ENCODE measurements at places on chromosomes 2 and 18.

- no peak for DNase-seq
These were observed 44.4 kb downstream of the MAP4K4 start for GRCh38 chr2:101741775-101742520.

- DNase-seq, result no peak
These were observed 92.9 kb downstream of the MAP4K4 start for GRCh38 chr2:101790416-101790815.

- no peak for DNase-seq
These were observed 63.7 kb upstream of the UXS1 start for GRCh38 chr2:106257830-106258229.

DNA sequence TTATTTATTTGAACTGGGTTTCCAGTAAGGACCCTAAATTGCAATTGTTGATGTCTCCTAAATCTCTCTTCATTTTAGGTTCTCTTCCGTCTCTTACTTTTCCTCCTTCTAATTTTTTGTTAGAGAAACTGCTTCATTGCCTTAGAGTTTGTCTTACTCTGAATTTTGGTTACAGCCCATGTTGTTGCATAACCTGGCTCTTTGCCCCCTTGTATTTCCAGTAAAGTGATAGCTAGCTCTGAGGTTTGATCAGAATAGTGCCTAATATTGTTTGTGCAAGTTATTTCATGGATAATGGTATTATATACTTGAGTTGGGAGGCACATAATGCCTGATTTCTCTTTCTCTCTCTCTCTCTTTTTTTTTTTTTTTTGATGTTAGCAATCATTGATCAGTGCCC is 71.8 kb downstream of the MGAT5 start:
- DNase-seq, result no peak

GRCh38 chr2:196217116-196217515 is 45.7 kb upstream of the STK17B start:
- DNase-seq, result no peak

DNA sequence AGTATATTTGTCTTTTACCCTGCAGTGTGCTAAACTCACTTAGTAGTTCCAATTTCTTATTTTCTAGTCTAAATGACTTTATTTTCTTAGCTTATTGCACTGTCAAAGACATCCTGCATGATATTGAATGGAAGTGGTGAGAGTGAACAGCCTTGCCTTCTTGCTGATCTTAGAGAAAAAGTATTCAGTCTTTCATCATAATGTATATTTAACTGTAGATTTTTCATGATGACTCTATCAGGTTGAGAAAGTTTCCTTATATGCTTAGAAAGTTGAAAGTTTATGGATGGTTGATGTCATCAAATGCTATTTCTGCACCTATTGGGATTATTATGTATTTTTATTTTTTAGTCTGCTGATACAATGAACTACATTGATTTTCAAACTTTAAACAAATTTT is 21.3 kb upstream of the COL3A1 start:
- DNase-seq, result no peak

- peak; percentile 74 for DNase-seq
These were observed at the start of gene ZBTB7C for GRCh38 chr18:48408727-48409590. Gene ZBTB7C, minus strand, starts transcription at chr18:48409383.

GRCh38 chr2:227106845-227107759 is 56.9 kb downstream of the COL4A4 start:
- peak; percentile 89 for DNase-seq

GRCh38 chr2:21382701-21383520 is 259.1 kb downstream of the TDRD15 start:
- peak; percentile 40 for DNase-seq

DNA sequence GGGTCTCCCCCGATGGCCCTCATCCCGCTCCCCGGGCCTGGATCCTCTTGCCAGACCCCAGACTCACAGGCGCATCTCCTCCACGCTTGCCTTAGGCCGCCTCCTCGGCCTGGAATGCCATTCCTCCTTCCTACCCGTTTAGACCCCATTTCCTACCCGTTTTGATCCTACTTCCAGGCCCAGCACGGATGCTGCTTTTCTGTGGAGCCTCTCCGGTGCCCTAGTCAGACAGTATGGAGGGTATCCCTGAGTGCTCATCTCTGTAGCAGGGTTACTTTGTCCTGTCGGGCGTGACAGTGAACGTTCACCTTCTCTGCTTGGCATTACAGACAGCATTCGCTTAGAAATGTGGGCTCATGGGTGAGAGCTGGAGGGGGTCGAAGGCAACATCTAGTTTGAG is 9.3 kb downstream of the TOGARAM2 start:
- DNase-seq, result no peak

DNA sequence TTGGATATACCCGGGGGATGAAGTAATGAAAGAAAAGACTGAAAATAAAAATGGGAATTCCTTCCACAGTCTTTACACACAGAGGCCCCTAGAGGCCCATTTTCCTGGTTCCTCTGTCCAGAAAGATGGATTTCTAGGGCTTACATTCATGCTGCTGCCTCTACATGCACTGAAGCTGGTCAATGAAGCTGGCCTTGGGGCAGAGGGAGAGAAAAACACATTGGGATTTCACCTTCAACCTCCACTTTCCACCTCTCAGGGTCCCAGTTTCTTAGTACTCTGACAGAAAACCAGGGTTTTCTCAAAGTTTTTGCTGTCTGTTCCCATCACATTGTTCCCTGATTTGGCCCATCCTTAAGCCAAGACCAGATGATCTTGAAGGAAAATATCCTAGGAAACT is 154.6 kb upstream of the ZSWIM2 start:
- DNase-seq, result no peak

GRCh38 chr2:149816756-149817551 is 229.4 kb upstream of the MMADHC start:
- peak; percentile 12 for DNase-seq

GRCh38 chr2:186327251-186327868 is 158.7 kb upstream of the ZC3H15 start:
- DNase-seq, result no peak

GRCh38 chr2:143704451-143705106 is 575.4 kb downstream of the ARHGAP15 start:
- no peak for DNase-seq

DNA sequence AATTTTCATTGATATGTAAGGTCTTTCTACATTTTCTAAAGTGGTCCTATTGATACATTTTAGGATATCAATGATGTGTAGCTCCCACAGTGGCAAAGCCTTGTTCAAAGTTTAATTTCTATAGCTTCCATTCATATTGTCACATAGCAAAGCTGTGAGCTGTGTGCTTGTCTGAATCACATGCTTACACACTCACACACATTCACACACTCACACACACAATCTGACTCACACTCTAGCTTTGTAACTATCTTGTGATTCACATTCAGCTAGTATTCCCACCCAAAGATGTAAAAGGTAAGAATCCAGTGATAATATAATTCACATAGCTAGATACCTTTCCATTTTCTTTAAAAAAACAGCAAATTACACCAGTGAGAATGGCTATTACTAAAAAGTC is 58.7 kb downstream of the MAPRE2 start:
- DNase-seq, result no peak

DNA sequence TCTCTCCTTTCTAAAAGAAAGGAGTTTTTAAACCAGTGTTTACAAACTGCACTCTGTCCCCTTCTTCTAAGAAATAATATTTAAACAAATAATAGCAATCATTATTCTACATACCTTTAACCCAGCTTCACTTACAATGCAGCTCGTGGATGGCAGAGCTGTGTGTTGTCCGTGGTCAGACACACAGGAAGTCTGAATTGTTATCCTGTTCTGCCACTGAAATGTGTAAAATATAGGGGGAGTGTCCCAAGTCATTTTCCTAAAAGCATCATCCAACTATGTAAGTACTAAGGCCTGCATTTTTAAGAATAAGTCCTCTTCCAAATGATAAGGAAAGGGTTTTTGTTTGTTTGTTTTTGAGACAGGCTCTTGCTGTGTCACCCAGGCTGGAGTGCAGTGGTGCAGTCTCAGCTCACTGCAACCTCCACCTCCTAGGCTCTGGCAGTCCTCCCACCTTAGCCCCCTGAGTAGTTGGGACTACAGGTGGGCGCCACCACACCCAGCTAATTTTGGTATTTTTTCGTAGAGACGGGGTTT is 2.7 kb upstream of the PPP4R1 start:
- DNase-seq, result no peak

GRCh38 chr18:53935803-53936202 is 288.7 kb downstream of the MBD2 start:
- no peak for DNase-seq

GRCh38 chr2:202636213-202636513 is 1.4 kb downstream of the FAM117B start:
- DNase-seq, result no peak

GRCh38 chr2:99354070-99354469 is 16.9 kb downstream of the EIF5B start:
- DNase-seq, result no peak

GRCh38 chr2:220043990-220044335 is 416.5 kb downstream of the SLC4A3 start:
- no peak for DNase-seq

- DNase-seq, result no peak
These were observed 81.3 kb upstream of the EPB41L3 start for GRCh38 chr18:5625076-5625475.

DNA sequence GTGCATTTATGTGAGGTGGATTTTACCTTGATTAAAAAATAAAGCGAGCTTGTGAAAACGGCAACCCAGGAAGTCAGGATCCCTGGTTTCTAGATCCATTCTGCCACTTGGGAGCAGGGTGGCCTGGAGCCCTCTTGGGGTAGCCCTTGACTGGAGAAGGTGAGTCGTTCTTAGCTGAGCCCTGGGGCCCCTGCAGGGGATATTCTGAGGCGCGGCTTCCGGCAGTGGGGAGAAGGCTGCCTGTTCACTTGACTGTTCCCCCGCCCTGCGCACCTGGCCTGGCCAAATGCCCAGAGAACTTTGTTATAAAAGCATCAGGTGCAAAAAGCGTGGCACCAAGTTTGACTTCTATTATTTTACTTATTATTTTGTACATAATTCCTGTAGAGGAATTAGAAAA is 221.9 kb downstream of the DYSF start:
- no peak for DNase-seq

DNA sequence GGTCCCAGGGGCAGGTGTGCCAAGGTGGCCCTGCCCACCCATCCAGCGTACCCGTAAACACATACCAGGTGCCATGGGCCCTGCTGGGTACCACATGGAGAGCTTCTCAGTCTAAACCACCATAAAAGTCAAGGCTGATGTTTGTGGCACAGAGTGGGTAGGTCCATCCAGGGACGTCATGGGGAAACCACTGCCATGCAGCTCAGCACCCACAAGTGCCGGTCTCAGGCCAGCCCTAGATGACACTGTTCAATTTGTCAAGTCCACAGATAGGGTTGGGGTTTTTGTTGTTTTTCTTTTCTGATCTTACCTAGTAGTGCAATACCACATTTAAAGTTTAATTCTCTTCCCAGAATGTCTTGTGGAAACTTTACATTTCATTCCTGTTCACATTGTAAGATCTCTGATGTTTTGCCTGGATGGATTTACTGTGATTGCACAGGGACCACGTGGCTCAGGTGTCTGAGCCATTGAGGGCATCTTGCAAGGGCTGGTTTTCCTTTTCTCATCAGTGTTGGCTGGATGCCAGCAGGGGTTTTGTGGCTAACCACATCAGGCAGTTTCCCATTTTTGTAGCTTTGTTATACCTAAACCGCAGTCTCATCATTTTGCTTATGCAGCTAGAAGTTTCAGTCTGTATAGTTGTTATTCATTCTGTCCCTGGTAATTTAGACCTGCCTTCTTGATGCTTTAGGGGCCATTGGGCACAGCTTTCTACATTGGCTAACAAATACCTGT is 64.7 kb downstream of the STK25 start:
- peak; percentile 19 for DNase-seq

- peak; percentile 77 for DNase-seq
These were observed 31.9 kb upstream of the CREG2 start for GRCh38 chr2:101419096-101419663.

- DNase-seq, result no peak
These were observed 36.5 kb downstream of the CAB39 start for GRCh38 chr2:230749111-230749510.

- peak; percentile 4 for DNase-seq
These were observed 199.1 kb upstream of the CCDC150 start for GRCh38 chr2:196440413-196440812.

GRCh38 chr18:42087876-42088275 is 132.8 kb downstream of the PIK3C3 start:
- no peak for DNase-seq

GRCh38 chr2:118168615-118169014 is 80.3 kb downstream of the INSIG2 start:
- DNase-seq, result no peak

DNA sequence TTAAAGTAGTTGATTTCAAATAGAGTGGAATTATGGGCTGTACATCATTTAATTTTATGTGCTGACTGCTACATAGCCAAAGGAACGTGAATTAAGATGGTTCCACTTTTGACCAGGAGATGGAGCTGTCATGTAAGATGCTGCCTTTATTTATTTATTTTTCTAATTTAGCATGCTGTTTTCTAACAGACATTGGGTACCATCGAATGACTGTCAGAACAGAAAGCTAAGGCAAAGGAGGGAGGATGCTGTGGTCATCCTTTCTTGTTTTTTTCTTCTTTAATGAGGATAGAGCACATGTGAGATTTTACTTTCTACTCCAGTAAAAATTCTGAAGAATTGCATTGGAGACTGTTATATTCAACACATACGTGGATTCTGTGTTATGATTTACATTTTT is at the start of gene SCN2A:
SCN2A (plus strand) TSS at position 185 of the 400 bp plus-strand sequence. CDS start 56,410 bp downstream, outside the sequence.
- DNase-seq, result peak; percentile 83

DNA sequence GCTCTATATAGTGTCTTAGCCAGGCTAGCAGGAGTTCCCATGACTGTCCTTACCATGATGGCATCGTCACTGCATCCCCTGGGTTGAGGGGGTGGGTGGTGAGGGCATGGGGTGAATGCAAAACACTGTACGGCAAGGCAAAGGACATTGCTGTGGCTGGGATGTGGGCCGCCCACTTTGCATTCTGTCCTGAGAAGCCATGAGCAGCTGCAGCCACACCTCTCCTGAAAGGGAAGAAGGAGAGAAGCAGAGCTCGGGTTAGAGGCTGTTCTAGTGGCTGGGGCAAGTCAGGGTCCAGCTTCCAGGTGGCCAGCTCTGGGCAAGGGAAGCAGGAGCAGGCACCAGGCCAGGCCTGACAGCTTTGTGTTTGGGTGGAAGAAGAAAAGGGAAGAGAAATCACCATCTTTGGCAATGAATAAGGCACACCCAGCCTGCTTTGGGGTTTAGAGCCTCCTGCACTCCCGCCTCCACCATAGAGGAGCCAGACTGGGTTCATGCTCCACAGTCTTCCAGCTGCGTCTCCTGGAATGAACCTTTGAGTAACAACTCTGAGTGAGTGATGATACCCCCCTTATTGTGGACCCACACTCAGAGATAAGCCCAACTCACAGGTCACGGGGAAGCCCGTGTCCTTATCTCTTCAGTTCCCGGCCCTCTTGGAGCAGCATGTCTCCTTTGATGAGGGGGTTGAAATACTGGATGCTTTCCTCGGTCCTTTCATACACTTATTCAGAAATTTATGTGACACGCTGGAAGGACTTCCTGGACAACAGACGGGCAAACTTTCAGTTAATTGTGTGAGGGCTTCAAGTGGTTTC is 63.4 kb downstream of the INPP4A start:
- no peak for DNase-seq

All from eye (tissue), 1 donor.